ENCODE measurements at places on chromosomes 4 and X. TPM values are rescaled to one million over a fixed set of nuclear protein-coding genes. Genes with fewer than 3 reads are reported as not detected.

GRCh38 chr4:20253283-20253734 lies 1.6 kb downstream of the SLIT2 start:
- no peak for DNase-seq

EDA gene
- total RNA-seq, result 5.6 TPM

GRCh38 chr4:71009890-71010588 lies 16.6 kb downstream of the DCK start:
- DNase-seq, result no peak

GRCh38 chr4:52843958-52844357 lies 18.2 kb upstream of the RASL11B start:
- DNase-seq, result no peak

- DNase-seq, result peak; percentile 67
Observed at GRCh38 chr4:7423801-7424552, 10.8 kb downstream of the PSAPL1 start.

DNA sequence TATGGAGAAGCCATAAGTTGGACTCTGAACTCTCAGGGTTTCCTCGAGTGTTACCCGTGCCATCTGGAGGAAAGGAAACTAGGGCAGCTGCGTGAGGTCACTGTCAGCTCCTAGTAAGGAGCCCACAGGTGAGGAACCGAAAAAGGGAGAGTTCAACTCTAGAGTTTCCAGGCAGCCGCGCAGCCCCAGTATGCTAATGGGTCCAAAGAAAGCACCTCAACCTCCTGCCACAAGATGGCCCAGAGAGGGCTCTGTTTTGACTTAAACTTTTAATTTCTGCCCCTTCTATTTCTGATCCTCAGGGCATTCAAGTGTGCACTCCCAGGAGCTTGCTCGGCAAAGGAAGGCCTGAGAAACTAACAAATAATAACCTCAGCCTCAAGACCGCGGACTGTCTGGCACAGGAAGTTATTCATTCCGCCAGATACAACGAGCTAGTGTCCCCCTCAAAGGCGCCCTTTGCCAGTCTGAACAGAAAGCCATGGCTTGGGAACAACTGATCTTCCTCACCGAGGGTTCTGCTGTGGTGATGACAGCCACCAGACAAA lies 13.9 kb downstream of the SCARB2 start:
- no peak for DNase-seq
